ENCODE measurements at places on chromosomes 11 and 22. TPM values are rescaled to one million over a fixed set of nuclear protein-coding genes. Genes with fewer than 3 reads are reported as not detected.

The MAP6 gene
- total RNA-seq: 0.30 TPM

The UBQLNL gene
- total RNA-seq: 0.55 TPM

The IGF2 gene
- total RNA-seq: not detected

The MMP7 gene
- not detected for total RNA-seq

The OR2D2 gene
- total RNA-seq: not detected

The UCP2 gene
- total RNA-seq: 199 TPM

The OR10S1 gene
- total RNA-seq: not detected

The C1QTNF5 gene
- not detected for total RNA-seq

DNA sequence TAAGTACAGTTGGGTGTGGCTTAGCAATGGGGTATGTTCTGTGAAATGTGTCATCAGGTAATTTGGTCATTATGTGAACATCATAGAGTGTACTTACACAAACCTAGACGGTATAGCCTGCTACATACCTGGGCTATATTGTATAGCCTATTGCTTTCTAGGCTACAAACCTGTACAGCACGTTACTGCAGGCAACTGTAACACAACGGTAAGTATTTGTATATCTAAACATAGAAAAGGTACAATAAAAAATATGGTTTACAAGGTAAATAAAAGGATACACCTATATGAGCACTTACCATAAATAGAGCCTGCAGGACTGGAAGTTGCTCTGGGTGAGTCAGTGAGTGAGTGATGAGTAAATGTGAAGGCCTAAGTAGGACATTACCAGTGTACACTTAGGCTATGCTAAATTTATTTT is 73.1 kb upstream of the GDPD4 start:
- DNase-seq: no peak
- no peaks in the 10 kb centered on the region for H3K4me1 ChIP-seq
- no peaks in the 10 kb centered on the region for H3K27me3 ChIP-seq
- peaks cover 53% of the 10 kb centered on the region for H3K36me3 ChIP-seq
- H3K27ac ChIP-seq: no peak overlapping the region

- H3K27me3 ChIP-seq: peaks cover 18% of the 10 kb centered on the region
- no peak for DNase-seq
- no peak overlapping the region for H3K4me3 ChIP-seq
- no peaks in the 10 kb centered on the region for H3K4me1 ChIP-seq
- no peak overlapping the region for H3K27ac ChIP-seq
Observed at GRCh38 chr11:111387363-111387762, 8.3 kb upstream of the POU2AF1 start.

GRCh38 chr22:42091455-42091782 is 847 bp upstream of the NDUFA6 start:
- no peaks in the 10 kb centered on the region for H3K27me3 ChIP-seq
- peak overlapping the region; percentile 99 for H3K27ac ChIP-seq
- H3K4me3 ChIP-seq: peak overlapping the region; percentile 85
- H3K4me1 ChIP-seq: peaks cover 30% of the 10 kb centered on the region
- peaks cover 24% of the 10 kb centered on the region for H3K36me3 ChIP-seq

- H3K4me1 ChIP-seq: no peaks in the 10 kb centered on the region
- no peak overlapping the region for H3K27ac ChIP-seq
- H3K36me3 ChIP-seq: no peaks in the 10 kb centered on the region
Observed at GRCh38 chr22:41369424-41369745, 12.4 kb upstream of the TEF start.

GRCh38 chr11:111843661-111844060 is 27.7 kb downstream of the ALG9 start:
- peaks cover 14% of the 10 kb centered on the region for H3K36me3 ChIP-seq
- no peak overlapping the region for H3K27ac ChIP-seq
- DNase-seq: no peak

DNA sequence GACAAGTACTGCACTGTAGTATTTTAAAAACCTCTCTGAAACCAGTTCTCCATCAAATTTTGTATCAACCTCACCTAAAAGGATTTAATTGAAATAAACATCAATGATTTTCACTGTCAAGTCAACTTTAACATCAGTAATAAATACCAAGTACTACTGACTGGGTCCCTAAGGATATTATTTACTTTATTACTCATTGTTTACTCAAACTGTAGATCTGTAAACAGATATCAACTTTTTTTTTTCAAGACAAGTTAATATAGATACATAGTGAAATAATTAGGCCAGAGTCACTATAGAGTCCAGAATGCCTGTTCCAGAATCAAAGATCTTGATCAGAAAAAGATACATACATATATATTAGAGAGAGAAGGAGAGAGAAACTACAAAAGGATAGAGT is 1.6 kb downstream of the RNF141 start:
- H3K4me3 ChIP-seq: peak overlapping the region; percentile 84
- no peak for DNase-seq
- no peaks in the 10 kb centered on the region for H3K27me3 ChIP-seq
- H3K36me3 ChIP-seq: no peaks in the 10 kb centered on the region

GRCh38 chr22:23520863-23521440 is 59.1 kb downstream of the IGLL1 start:
- H3K27me3 ChIP-seq: peaks cover 26% of the 10 kb centered on the region
- no peaks in the 10 kb centered on the region for H3K36me3 ChIP-seq
- DNase-seq: no peak
- no peak overlapping the region for H3K4me3 ChIP-seq
- H3K4me1 ChIP-seq: peaks cover 4% of the 10 kb centered on the region

GRCh38 chr22:42560781-42561180 is 7.0 kb downstream of the SERHL2 start:
- no peak overlapping the region for H3K4me3 ChIP-seq
- peak overlapping the region; percentile 44 for H3K27ac ChIP-seq
- DNase-seq: no peak

DNA sequence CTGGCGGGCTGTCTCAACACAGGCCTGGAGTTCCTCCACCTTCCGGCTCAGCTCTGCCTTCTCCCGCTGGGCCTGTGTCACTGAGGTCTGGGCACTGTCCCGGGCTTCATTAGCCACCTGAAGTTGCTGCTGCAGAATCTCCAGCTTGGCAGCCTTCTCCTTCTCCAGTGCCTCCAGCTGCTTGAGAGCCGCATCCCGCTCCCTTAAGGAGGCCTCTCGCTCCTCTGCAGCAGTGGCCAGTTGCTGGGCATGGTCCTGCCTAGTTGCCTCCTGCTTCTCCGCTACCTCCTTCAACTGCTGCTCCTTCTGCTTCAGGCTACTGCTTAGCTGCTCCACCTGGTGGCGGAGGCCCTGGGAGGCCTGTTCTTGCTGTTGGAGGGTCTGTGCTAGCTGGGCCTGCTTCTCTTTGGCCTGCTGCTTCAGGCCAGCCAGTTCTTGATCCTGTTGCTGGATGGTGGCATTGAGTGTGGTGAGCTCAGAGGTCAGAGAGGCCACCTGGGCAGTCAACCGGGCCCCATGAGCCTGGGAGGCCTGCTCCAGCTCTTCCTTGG is 16.9 kb downstream of the IL18BP start:
- no peak overlapping the region for H3K27ac ChIP-seq
- no peaks in the 10 kb centered on the region for H3K4me1 ChIP-seq
- no peaks in the 10 kb centered on the region for H3K27me3 ChIP-seq
- peaks cover 62% of the 10 kb centered on the region for H3K36me3 ChIP-seq

DNA sequence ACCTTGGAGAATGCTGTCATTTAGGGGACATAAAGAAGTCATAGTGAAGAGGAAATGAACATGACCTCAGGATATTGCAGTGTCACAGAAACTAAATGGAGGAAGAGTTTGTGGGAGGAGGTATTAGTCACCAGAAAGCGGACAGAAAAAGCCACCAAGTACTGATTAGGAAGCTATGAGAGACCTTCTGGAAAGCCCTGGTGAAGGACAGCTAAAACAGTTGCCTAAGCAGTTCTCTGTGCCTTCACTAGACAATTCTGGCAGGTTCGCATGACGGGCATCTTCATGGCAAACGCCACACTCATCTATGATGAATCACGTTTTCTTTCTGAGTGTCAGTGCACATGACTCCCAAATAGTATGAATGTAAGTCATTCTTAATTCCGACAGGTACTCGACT is 325.8 kb downstream of the C11orf87 start:
- H3K27ac ChIP-seq: no peak overlapping the region
- no peaks in the 10 kb centered on the region for H3K4me1 ChIP-seq
- DNase-seq: no peak
- no peaks in the 10 kb centered on the region for H3K27me3 ChIP-seq

GRCh38 chr11:7612056-7612660 is 61.1 kb downstream of the CYB5R2 start:
- H3K4me3 ChIP-seq: no peak overlapping the region
- no peak overlapping the region for H3K27ac ChIP-seq
- H3K27me3 ChIP-seq: no peaks in the 10 kb centered on the region
- H3K4me1 ChIP-seq: no peaks in the 10 kb centered on the region

DNA sequence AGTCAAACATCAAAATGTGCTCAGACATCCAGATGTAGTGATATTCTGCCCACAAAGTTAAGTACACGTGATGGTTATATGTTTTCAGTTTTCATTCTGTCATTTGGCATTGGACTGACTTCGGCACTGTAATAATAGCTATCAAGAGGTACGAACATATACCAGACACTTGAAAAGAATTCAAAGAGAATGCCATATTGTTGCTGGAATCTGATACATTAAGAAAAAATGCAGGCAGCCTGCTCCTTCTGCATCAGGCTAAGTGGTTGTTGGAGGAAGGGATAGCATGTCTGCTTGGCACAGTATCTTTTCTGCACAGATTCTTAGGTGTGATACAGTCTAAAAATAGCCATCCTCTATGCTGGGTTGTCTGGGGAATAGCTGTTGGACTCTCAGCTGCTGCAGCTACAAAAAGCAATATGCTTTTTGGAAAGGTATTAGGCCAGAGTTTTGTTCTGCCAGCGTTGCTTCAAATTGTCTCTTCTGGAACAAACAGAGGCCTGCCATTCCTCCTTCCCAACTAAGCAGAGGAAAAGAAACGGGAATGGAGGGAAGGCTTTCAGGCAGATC is 892.6 kb downstream of the TBC1D22A start:
- H3K4me1 ChIP-seq: no peaks in the 10 kb centered on the region
- no peak overlapping the region for H3K27ac ChIP-seq
- H3K4me3 ChIP-seq: no peak overlapping the region
- H3K27me3 ChIP-seq: no peaks in the 10 kb centered on the region
- no peaks in the 10 kb centered on the region for H3K36me3 ChIP-seq

GRCh38 chr11:12005061-12005460 is 3.4 kb downstream of the DKK3 start:
- H3K27me3 ChIP-seq: peaks cover 77% of the 10 kb centered on the region
- H3K36me3 ChIP-seq: no peaks in the 10 kb centered on the region
- H3K4me3 ChIP-seq: no peak overlapping the region
- DNase-seq: no peak
- H3K27ac ChIP-seq: no peak overlapping the region

GRCh38 chr11:80024119-80024518 is 583.3 kb upstream of the TENM4 start:
- no peaks in the 10 kb centered on the region for H3K27me3 ChIP-seq
- DNase-seq: no peak
- no peak overlapping the region for H3K27ac ChIP-seq
- H3K4me3 ChIP-seq: no peak overlapping the region
- no peaks in the 10 kb centered on the region for H3K4me1 ChIP-seq
- no peaks in the 10 kb centered on the region for H3K36me3 ChIP-seq

DNA sequence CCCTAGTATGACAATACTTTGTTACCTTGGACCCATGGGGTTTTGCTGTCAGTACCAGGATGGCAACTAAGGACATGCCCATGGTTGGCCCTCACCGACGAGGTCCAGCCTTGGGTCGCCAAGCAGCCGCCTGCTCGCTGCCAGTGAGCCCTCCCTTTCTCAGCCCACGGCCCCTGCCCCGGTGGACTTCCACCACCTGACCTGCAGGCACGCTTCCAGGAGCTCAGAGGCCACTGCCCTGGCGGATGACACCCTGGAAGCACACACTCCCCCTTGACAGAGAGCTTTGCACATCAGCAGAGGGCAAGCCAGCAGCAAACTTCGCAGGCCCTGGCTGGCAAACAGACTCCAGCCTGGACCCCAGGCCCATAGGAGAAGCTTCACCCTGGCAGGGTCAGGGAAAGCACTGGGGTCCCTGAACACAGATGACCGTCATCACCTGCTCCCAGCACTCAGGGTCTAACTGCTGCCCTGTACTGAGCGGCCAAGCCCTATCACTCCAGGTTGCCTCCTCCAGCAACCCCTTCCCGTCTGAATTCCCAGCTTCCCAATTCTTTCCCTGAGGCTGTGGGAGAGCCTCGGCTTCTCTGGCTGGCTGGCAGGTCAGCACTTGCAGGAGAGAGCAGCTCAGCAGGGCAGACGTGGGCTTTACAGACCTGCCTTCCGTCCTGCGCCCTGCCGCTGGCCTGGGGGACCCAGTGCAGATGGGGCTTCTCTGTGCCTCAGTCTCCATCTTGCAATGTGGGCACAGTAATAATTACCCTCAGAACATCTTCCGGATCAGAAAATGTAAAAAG is 2.7 kb upstream of the PPARA start:
- DNase-seq: no peak
- peaks cover 7% of the 10 kb centered on the region for H3K36me3 ChIP-seq
- peaks cover 16% of the 10 kb centered on the region for H3K4me1 ChIP-seq
- H3K27ac ChIP-seq: no peak overlapping the region
- peaks cover 35% of the 10 kb centered on the region for H3K27me3 ChIP-seq

DNA sequence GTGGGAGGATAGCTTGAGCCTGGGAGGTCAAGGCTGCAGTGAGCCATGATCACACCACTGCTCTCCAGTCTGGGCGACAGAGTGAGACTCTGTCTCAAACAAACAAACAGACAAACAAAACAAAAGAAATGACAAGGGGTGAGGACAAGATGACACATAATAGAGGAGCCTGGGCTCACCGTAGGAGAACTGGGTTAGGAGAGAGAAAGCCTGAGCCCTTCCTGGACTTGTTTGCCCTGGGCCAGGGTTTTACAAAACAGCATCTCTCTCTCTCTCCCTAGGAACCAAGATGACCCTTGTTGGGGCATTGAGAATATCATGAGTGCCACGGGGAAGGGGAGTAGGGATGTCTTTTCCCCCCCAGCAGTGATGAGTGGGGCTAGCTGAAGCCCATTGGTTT is 15.7 kb downstream of the ROBO3 start:
- peaks cover 12% of the 10 kb centered on the region for H3K4me1 ChIP-seq
- peaks cover 4% of the 10 kb centered on the region for H3K27me3 ChIP-seq
- no peaks in the 10 kb centered on the region for H3K36me3 ChIP-seq
- H3K27ac ChIP-seq: no peak overlapping the region
